ENCODE measurements at places on chromosomes 2 and 18.
A peak's percentile ranks its signal among the peaks of the same experiment; 100 is the strongest.

DNA sequence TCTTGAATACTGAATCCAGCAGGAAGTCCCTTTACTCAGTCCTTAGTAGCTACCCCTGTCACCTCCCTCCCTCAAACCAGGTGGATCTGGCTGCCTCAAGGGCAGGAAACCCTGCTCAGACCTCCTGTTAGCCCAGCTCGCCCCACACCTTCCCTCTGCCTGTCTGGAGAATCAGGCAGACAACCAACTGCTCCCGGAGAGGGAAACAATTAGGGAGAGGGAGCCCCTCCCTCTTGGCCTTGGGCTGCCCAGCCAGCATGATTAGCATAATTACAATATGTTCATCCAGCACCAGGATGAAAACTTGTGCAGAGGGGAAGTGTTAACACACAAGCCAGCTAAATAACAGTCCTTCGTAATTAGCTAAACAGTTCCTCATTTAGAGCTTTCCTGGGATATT is 185.5 kb downstream of the C1D start:
- DNase-seq: no peak

- DNase-seq: peak; percentile 61
Observed at GRCh38 chr2:126368758-126369157, 287.2 kb upstream of the GYPC start.

DNA sequence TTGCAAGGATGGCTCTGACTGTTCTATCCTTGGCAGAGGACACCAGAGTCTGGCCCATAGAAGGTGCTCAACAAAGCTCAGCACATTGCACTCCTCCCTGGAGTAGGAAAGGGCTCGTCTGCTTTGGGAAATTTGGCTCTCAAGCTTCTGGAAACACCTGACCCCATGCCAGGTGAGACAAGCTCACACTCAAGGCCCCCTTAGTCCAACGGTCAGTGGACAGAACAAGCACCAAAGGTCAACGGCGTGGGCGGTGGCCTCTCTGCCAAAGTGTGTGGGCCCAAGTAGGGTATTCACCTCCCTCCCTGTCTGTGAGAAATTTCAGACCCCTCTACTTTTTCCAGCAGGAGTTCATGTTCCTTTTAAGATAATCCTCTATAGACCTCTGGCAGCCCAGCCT is 2.0 kb upstream of the STEAP3 start:
- DNase-seq: no peak

- DNase-seq: no peak
Observed at GRCh38 chr2:77199411-77199810, 322.8 kb downstream of the LRRTM4 start.

DNA sequence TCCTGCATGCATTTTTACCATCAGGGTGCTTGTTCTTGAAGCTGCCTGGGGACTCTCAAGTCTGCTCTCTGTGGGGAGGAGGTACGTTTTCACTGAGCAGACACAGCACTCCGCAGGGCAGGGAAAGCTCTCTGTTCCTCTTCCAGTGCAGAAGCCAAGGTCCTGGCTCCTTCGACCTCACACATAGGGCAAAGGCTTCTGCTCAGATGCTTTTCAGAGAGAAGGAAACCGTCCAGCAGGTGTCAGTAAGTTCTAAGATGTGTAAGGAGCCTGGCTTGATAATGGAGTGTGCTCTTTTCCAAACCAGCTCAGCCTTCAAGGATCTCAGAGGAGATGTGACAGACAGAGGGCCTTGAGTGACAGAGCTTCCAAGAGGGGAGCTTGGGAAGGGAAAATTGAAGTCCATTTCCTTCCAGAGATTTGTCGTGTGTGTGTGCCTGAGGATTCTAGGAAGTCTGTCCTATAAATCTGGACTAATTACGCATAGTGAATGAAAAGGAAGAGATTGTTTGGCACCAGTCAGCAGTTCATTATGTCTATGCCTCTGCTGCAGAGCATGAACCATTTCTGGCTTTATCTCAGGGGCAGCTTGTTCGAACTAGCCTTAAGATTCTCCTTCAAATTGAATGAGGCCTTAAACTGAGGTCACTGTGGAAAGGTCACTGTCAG is 67.3 kb upstream of the UPP2 start:
- DNase-seq: peak; percentile 40

- DNase-seq: no peak
Observed at GRCh38 chr2:116979916-116980764, 834.4 kb upstream of the DDX18 start.

GRCh38 chr2:186639939-186640338 is 50.1 kb downstream of the ITGAV start:
- DNase-seq: no peak

DNA sequence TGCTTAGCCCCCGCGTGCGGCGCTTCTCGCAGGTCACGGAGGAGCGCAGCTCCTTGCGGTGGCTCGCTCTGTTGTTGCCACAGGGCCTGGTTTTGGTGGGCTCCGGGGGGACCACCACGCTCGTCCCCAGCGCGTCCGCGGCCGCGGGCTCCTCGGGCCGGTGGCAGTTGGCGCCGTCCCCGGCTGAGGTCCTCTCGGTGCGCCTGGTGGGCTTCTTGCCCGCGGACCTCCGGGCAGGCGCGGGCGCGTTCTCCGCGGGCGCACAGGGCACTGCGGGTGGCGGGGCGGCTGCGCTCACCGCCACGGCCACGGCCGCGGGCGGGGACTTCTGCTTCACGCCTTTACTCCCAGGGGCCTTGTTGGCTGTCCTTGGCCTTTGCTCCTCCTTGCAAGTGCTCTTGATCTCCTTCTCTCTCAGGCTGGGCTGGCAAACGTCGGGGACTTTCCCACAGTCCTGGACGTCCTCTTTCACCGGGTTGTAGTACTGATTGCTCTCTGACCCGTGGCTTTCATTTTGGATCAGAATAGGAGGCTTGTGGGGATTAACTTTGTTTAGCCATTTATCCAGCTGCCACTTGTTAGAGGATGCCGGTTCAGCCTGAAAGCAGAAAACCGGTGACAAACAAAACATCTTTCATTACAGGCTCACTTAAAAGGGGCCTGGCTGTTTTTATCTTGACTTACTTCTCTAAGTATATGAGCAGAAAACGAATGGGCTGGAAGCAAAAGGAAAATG is 104.0 kb upstream of the REV1 start:
- no peak for DNase-seq

DNA sequence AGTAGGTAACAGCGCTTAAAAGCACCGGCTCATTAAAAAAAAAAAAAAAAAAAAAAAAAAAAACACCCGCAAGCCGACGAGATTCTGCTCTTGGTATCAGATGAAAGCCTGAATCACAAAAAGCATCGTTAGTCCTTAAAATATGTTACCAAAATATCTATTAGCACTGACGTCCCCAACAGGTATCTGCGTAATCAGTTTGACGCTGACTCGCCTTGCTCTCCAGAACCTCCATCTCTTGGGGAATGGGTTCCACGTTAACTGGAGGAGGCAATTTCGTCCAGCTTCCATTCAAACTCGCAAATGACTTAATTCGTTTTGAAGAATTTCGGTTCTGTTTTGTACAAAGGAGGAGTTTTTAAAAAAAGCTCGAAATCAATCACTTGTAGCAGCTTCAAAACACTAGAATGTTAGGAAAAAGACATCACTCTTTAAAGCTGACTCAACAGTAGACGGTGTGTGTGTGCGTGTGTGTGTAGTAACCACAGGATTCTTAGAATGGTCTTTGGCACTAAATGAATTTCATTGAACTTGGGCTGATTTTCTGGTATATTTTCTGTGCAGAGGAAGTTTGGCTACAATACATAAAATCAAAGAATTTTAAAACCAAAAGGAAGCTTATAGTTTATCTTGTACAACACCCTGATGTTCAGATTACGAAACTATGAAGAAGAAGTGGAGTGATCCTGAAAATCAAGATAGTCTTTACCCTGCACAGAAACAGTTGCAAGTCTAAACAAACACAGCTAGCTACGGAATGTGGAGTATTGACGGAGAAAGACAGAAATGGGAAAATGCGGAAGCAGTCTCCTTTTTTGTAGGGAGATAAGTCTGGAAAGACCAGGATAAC is 1.1 kb upstream of the PGAP1 start:
- peak; percentile 57 for DNase-seq

DNA sequence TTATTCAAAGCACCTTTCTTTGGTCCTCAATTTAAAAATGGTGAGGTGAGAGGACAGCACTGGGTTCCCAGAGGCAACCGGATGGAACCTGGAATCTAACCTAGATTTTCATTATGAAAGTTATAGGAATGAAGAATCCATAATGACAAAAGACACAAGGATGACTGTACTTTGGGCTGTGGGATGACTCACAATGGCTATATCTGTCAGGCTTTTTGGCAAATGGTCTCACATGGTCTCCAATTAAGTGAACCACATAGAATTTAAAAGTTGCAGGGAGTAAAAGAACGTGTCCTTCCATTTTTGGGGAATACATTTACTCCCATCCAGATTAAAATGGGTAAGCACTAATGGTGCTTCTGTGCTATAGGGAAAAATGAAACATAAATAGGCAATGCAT is 31.8 kb upstream of the LYPD1 start:
- no peak for DNase-seq

DNA sequence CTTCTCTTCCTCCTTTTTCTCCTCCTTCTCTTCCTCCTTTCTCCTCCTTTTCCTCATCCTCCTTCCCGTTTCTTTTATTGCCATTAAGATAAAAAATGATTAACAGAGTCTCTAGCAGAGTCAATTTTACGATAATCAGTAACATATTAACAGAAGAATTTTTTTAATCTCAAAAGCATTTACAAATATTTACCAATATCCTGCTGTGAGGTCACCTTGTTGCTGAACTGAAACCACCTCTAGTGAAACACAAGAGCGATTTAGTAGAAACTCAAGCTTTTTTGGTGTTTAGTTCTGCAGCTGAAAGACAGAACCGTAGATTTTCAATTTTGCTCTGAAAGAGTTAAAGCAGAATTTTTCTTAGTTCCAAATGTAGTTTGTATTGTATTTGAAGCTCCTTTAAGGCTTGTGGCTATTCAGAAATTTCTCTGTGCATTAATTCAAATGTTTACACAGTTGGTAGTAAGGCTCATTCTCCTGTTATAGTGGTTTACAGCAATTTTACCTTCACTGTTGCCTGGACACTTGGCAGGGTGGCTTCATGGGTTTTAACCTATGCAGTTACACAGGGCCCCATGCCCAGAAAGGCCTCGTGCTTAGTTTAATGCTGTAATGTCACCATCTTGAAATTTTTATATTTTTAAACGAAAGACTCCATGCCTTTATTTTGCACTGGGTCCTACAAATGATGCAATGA is 1106.6 kb upstream of the FAM98A start:
- DNase-seq: no peak

DNA sequence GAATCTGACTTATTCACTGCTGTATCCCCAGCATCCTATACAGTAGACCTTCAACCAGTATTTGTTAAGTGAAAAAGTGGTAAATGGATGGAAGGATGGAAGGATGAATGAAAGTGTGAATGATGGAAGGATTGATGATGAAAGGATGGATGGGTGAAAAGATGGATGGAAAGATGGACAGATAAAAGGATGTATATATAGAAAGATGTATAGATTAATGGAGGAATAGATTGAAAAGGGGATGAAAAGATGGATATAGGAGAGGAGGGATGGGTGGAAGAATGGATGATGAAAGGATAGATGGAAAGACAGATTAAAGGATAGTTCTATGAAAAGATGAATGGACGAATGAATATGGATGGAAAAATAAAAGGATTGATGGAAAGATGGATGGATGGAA is 50.0 kb downstream of the PSD4 start:
- no peak for DNase-seq

GRCh38 chr18:63868546-63868945 is 19.0 kb upstream of the SERPINB2 start:
- no peak for DNase-seq

DNA sequence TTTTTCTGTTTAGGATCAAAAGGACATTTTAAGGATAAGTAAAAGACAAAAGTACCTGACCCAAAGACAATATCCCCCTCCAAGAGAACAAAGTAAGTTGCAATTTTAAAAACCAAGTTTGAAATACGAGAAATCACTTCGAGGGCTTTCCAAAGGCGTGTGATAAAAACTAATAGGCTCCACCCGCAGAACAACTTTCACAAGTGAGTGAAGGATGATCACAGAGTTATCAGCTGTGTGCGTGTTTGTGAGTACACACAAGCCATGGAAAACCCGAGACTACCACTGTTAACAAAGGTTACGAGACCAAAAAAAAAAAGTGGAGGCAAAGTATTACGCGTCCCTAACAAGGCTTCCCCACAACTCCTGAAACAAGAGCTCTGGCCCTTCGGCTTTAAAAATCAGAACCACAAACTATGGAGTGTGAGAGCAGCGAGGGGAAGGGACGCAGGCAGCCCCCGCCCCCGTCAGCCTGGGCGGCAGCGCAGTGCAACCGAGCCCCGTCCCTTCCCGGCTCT is 719 bp downstream of the SMAD2 start:
- peak; percentile 42 for DNase-seq

DNA sequence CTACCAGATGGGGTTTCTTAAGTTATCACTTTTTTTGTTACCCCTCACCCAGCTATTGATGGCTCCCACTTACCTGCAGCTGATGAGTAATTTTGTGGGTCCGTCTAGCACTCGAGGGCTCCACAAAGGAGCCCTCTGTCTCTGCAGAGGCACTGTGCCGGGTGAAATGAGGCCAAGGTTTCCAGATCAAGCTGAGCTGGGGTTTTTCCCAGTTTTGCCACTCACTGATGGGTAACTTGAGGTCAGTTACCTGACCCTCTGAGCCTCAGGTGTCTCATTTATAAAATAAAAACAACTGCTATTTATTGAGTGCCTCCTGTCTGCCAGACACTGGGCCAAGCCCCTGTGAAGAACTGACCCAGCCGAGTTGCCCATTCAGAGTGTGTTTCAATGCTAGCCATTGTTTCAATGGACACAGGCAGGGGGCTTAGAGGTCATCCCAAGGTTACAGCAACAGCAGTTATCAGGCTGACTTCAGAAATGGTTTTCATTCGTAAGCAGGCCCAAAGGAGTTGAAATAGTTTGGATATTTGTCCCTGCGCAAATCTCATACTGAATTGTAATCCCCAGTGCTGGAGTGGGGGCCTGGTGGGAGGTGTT is 192.9 kb downstream of the NCK2 start:
- no peak for DNase-seq

DNA sequence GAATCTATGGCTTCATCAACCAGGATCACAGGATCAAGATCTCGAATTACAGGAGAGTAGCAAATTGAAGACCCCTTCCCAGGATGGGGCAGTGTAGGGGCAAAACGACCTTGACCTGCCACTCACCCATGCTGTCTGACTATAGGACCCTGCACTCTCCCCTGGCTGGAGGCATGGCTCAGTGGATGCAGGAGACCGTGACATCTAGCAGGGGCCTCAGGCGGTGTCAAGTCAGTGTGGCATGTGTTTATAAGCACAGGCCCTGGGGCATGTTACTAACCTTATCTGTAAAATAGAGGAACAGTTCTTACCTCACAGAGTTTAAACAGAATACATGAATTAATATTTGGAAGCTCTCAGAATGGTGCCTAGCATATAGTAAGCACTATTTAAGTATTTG is 3.5 kb downstream of the HAAO start:
- no peak for DNase-seq

All from NCI-H510A treated with DMSO at 0.1 percent for 48 hours (cell line).